T-cell (primary cell): ENCODE measurements at places on chromosomes 12 and 14. TPM values are rescaled to one million over a fixed set of nuclear protein-coding genes. Genes with fewer than 3 reads are reported as not detected.

Gene PLEK2
- 3.5 TPM for total RNA-seq

Gene CLEC2A
- total RNA-seq: not detected

Gene KRT83
- total RNA-seq: not detected

Gene TNFAIP2
- 2.0 TPM for total RNA-seq

Gene PIANP
- 2.4 TPM for total RNA-seq

Gene SSPN
- 0.06 TPM for total RNA-seq

GRCh38 chr14:71607056-71607455, 325.2 kb upstream of the RGS6 start:
- DNase-seq: no peak

GRCh38 chr14:100623557-100623956, 36.3 kb upstream of the BEGAIN start:
- no peak for DNase-seq

DNA sequence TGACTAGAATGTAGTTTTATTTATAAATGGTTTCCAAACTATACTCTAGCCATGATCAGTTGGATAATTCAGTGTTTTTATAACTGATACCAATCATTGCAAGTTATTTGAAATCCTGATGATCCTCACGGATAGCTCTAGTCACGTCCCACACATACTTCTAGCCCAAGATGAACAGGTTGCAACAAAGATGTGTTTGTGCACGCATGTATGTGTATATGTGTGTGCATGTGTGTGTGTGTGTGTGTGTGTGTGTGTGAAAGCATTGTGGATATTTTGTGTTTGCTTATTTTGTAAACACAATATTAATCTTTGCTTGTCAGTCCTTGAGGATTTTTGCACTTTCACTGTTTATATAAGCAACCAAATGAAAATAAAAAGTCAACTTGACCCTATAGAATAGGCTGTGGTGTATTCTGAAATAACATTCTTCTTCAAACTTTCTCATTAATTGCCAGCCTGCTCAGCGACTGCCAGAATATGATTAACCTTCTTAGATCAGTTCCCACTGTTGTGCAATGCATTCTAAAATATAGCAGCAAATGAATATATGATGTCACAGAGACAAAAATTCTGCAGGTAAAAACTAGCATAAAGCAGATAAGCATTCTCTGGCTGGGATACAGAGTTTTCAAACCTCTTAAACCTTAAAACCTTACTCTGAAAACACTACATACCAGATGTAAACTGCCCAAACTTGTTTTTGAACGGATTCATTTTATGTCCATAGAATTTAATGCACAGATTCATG, 48.8 kb upstream of the HIF1A start:
- no peak for DNase-seq

DNA sequence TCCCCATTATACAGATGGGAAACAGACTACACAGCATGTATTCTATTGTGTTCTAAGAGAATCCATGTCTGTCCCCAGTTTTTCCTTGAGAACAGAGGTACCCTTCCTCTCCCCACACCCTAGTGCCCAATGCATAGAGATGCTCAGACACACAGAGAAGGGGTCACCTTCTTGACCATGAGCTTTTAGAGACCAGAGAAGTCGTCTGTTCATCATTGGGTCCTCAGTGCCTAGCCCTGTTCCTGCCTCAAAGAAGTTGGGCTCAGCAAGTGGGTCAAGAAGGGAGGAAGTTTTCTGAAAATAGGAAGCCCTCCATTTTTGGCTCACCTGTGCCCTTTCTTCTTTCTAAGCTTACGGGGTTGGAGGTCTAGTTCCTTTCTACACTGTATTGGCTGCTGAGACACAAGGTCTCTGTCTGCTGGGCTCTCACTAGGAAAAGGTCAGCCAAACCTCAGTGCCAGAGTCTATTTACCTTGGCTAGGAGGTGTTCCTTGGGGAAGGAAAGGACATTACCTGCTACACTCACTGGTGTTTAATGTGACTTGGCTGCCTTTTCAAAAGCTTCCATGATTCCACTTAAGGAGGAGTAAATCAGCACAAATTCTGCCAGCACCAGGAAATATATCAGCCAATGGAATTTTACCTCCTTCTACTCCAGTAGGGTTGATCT, 198.5 kb upstream of the PWP1 start:
- DNase-seq: no peak

GRCh38 chr14:103255555-103255954, 78.5 kb upstream of the EIF5 start:
- no peak for DNase-seq

GRCh38 chr12:13222076-13222475, 25.6 kb downstream of the EMP1 start:
- no peak for DNase-seq

- DNase-seq: no peak
Observed at GRCh38 chr12:114697741-114698565, 14.0 kb upstream of the TBX3 start.

- no peak for DNase-seq
Observed at GRCh38 chr12:86015026-86015425, 140.9 kb downstream of the NTS start.
